ENCODE measurements at places on chromosomes 7 and 10.

DNA sequence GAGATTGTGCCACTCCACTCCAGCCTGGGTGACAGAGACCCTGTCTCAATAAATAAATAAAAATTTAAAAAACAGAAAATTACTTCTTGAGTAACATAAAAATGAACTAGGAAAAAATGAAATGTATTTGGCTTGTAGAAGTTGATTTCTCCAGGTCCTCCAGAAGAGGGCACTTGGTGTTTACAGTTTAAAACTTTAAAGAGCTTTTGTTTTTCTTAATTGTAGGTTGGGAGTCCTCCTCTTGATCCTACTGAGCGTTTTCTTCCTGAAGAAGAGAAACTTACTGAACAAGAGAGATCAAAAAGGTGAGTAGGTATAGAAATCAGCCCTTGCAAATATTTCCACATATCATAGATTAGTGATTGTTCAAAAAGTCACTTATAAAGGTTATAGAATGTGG is 16.2 kb downstream of the KIFBP start:
- DNase-seq = no peak

- DNase-seq = no peak
Measured at GRCh38 chr10:76881477-76882220, 756.0 kb downstream of the KCNMA1 start.

DNA sequence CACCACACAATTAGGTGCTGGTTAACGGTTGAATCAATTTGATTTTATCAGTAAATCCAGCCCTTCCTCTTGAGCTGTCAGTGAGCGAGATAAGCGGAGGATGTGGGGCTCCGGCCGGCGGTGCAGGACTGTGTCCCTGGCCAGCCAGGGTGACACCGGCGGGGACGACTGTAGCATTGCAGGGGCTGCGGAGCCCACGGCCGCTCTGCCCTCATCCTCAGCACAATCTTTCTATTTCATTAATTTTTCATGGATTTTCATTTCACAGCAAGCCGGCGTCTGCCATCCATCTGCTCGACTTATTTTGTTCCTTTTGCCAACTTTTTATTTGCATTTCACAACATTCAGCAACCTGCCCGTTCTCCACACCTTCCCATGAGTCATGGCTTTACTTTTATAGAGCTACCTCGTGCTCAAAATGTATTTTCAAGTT is 4.7 kb downstream of the ADARB2 start:
- DNase-seq = no peak

- no peak for DNase-seq
Measured at GRCh38 chr7:92623544-92623943, 33.4 kb upstream of the FAM133B start.

GRCh38 chr7:74282748-74283459 is 6.3 kb upstream of the CLIP2 start:
- DNase-seq = no peak

DNA sequence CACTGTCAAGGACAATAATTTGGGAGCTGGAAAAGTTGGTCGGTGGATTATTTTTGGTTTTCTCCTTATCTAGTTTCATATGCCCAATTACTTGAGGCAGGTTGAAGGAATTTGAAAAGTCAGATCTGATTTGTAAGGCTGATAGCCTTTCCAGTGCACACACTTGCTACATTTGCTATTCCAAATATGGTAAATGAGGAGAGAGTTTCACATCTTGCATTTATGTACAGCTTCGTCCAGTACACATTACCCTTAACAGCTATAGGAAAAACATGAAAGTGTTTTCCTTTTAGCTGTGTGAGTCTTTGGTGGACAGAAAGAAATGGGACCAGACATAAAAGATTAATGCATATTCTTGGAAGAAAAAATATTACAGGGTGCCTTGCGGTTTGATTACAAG is 201.8 kb downstream of the CELF2 start:
- no peak for DNase-seq

DNA sequence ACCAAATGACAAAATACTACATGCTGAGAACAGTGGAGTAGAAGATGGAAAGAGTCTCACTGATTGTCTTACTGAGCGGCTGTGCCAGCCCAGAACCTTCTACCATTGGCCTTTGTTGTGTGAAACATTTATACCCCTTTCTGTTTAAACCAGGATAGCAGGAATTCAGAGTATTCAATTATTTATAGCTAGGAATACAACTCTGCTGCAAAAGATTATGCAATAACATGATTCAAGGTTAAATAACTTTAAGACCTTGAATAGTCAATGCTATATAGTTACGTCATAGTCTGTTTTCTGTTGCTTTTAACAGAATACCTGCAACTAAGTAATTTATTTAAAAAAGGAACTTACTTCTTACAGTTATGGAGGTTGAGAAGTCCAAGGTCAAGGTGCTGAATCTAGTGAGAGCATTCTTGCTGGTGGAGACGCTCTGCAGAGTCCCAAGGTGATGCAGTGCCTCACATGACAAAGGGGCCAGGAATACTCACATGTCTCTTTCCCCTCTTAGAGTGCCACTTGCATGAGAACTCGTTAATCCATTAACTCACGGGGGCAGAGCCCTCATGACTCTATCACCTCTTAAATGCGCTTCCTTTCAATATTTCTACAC is 371.8 kb downstream of the MDFIC start:
- no peak for DNase-seq

Data from stimulated activated CD8-positive, alpha-beta memory T cell treated with anti-CD3 and anti-CD28 coated beads, Interleukin-4, amount 100 ng/mL, for 4 hours (primary cell).